ENCODE measurements at places on chromosomes 12 and 14. TPM values are rescaled to one million over a fixed set of nuclear protein-coding genes. Genes with fewer than 3 reads are reported as not detected.

GRCh38 chr14:80059041-80059440 lies 152.3 kb downstream of the DIO2 start:
- H3K4me1 ChIP-seq = no peaks in the 10 kb centered on the region
- no peak for DNase-seq
- H3K27me3 ChIP-seq = no peaks in the 10 kb centered on the region
- H3K27ac ChIP-seq = no peak overlapping the region

Gene TMPRSS12
- total RNA-seq = not detected

GRCh38 chr12:22759769-22760674 lies 135.1 kb downstream of the ETNK1 start:
- no peaks in the 10 kb centered on the region for H3K36me3 ChIP-seq
- no peaks in the 10 kb centered on the region for H3K4me1 ChIP-seq
- H3K27ac ChIP-seq = no peak overlapping the region
- H3K27me3 ChIP-seq = no peaks in the 10 kb centered on the region

GRCh38 chr12:14314801-14315200 lies 50.7 kb upstream of the ATF7IP start:
- no peak overlapping the region for H3K4me3 ChIP-seq
- no peaks in the 10 kb centered on the region for H3K4me1 ChIP-seq
- H3K27me3 ChIP-seq = no peaks in the 10 kb centered on the region

Gene STK38L
- 28.2 TPM for total RNA-seq

Gene SOAT2
- not detected for total RNA-seq

- no peak overlapping the region for H3K4me3 ChIP-seq
- no peak for DNase-seq
Measured at GRCh38 chr12:44422559-44422958, 453.6 kb downstream of the NELL2 start.

Gene KRT85
- total RNA-seq = not detected

DNA sequence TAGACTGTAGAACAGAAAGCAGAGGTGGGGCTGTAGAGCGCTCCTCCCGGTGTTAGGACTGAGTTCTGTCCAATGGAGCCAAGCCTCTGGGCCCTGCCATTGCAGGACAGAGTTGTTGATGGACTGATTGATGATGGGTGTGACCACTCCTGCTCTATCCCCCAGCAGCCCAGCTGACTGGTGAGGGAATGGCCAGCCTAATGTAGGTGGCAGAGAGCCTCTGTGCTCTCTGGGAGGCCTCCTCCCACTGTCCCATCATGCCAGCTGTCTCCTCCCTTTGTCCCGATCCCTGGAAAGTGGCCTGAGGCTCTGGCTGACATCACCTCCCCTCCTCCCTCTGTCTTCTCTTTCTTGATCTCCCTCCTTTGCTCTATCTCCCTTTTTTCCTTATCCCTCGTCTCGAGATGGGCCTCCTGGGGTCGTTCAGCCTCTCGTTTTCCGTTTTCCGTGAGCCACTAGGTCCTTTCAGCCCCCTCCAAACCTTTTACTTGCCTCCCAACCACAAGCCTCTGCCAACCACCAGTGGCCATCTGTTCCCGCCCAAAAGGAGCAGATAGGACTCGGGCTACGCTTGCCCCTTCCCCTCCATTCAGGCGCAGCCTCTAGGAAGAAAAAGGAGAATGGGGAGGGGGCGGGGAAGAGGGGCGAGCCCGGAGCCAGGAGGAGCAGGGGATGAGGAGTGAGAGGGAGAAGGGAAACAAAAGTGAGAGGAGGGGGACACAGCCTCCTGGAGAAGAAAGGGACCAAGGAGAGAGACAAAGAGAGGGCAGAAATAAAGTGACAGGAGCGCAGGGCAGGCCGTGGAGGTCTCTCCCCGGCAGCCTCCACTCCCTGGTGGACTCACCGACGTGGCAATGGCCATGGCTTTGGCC lies 572 bp downstream of the EFS start:
- H3K4me3 ChIP-seq = peak overlapping the region; percentile 43
- no peak for DNase-seq
- H3K27ac ChIP-seq = peak overlapping the region; percentile 69
- H3K36me3 ChIP-seq = no peaks in the 10 kb centered on the region
- H3K27me3 ChIP-seq = peaks cover 57% of the 10 kb centered on the region
- no peaks in the 10 kb centered on the region for H3K4me1 ChIP-seq

GRCh38 chr14:68705741-68706283 lies 87.1 kb downstream of the ZFP36L1 start:
- H3K27ac ChIP-seq = no peak overlapping the region
- no peaks in the 10 kb centered on the region for H3K36me3 ChIP-seq
- H3K27me3 ChIP-seq = no peaks in the 10 kb centered on the region
- H3K4me1 ChIP-seq = peaks cover 6% of the 10 kb centered on the region
- H3K4me3 ChIP-seq = no peak overlapping the region

DNA sequence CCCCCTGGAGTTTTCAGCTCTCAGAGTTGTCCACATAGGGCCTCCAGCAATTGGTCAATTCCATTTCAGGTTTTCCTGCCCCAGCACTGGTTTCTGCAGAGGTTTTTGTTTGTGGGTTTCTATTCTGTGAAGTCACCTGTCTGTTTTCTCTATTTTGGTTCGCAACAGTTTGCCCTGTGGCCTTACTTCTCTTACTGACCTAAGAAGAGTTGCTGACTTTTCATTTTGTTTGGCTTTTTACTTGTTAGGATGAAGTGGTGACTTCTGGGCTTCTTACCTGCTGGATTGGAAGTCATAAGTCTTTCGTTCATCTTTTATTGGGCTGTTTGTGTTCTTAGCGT lies 196.4 kb upstream of the PARP11 start:
- H3K27me3 ChIP-seq = no peaks in the 10 kb centered on the region
- DNase-seq = no peak
- no peaks in the 10 kb centered on the region for H3K36me3 ChIP-seq
- H3K4me1 ChIP-seq = no peaks in the 10 kb centered on the region
- H3K4me3 ChIP-seq = no peak overlapping the region

Gene PHLDA1
- 19.0 TPM for total RNA-seq

DNA sequence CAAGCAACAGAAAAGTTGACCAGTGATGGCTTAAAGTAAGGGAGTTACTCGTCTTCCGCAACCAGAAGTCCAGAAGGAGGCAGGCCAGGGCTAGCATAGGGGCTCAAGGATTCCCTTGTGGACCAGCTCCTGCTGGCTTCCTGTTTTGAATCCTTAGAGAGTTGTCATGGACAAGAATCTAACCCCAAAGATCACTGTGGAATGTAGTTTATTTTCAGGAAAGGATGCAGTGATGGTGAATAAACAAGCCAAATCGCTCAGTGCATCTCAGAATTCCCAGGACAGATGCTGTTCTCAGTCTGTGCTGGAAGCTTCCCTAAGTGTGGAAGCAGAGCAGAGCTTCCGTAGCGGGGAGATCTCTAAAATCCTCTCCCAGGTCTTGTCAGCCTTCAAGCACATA lies 311.3 kb downstream of the C12orf75 start:
- no peaks in the 10 kb centered on the region for H3K27me3 ChIP-seq
- no peaks in the 10 kb centered on the region for H3K4me1 ChIP-seq
- no peak overlapping the region for H3K27ac ChIP-seq

GRCh38 chr14:72075649-72076334 lies 143.6 kb downstream of the RGS6 start:
- no peak overlapping the region for H3K4me3 ChIP-seq
- H3K4me1 ChIP-seq = no peaks in the 10 kb centered on the region
- no peaks in the 10 kb centered on the region for H3K27me3 ChIP-seq

GRCh38 chr12:77294016-77294415 lies 228.6 kb upstream of the E2F7 start:
- H3K36me3 ChIP-seq = no peaks in the 10 kb centered on the region
- H3K4me1 ChIP-seq = no peaks in the 10 kb centered on the region
- no peak overlapping the region for H3K27ac ChIP-seq
- DNase-seq = no peak

Gene MYF6
- total RNA-seq = not detected

- peak overlapping the region; percentile 81 for H3K27ac ChIP-seq
- peak overlapping the region; percentile 29 for H3K4me3 ChIP-seq
- H3K27me3 ChIP-seq = no peaks in the 10 kb centered on the region
- no peaks in the 10 kb centered on the region for H3K4me1 ChIP-seq
Measured at GRCh38 chr12:7061138-7061537, 620 bp downstream of the C1S start.

DNA sequence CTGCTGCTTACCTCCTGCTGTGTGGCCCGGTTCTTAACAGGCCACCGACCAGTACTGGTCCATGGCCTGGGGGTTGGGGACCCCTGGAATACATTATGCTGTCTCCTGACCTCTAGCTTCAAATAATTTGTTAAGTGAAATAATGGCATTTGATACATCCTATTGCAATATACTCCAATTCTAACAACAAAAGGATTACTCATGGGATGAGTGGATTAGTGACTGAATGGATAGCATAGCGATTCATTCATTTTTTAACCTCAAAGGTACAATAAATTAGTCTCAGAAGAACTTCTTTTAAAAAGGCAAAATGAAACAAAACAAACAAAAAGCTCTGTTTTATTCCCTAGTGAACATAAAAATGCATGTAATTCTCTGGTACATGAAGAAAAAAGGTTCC lies 147.9 kb upstream of the PKP2 start:
- no peak overlapping the region for H3K4me3 ChIP-seq
- no peaks in the 10 kb centered on the region for H3K4me1 ChIP-seq
- peaks cover 4% of the 10 kb centered on the region for H3K27me3 ChIP-seq
- no peak for DNase-seq

Gene BMP4
- 39.3 TPM for total RNA-seq

GRCh38 chr14:69828354-69828753 lies 31.3 kb upstream of the SLC10A1 start:
- H3K36me3 ChIP-seq = no peaks in the 10 kb centered on the region
- no peak for DNase-seq
- no peak overlapping the region for H3K4me3 ChIP-seq
- H3K27ac ChIP-seq = no peak overlapping the region

DNA sequence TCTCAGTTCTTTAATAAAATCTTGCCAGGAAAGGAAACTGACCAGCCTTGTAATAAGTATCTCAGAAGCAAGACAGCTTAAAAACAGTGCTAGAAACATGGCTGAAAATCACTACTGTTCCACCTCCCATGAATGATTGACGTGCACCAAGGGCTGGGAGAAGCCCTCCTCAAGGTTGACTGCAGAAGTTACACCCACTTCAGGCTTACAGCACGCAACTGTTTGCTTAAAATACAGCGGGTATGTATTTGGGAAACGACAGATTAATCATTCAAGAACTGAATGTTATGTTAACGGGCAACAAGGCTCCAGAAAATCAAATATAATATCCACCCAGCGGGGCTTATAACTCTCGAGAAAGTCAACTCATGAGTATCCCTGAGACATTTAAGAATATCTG lies 22.1 kb downstream of the PRKD1 start:
- no peak overlapping the region for H3K27ac ChIP-seq
- no peak for DNase-seq
- H3K4me3 ChIP-seq = no peak overlapping the region
- no peaks in the 10 kb centered on the region for H3K36me3 ChIP-seq

DNA sequence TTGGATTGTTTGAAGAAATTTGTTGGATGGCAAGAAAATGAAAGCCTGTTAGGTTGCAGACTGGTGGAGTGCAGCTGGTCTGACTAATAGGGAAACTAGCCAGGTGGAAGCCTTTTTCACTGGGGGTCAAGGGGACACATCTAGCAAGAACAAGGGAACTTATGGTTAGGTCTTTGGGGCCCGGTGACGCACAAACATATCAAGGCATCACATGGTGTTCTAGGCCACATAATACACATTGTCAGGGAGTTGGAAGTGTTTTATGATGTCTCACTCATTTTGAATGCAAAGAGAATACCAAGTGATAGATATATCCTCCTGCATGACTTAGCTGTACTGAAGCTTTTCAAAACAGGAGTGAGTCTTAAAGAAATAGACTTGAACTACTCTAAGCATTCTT lies 351.2 kb downstream of the KCNH5 start:
- H3K4me3 ChIP-seq = no peak overlapping the region
- no peak overlapping the region for H3K27ac ChIP-seq

DNA sequence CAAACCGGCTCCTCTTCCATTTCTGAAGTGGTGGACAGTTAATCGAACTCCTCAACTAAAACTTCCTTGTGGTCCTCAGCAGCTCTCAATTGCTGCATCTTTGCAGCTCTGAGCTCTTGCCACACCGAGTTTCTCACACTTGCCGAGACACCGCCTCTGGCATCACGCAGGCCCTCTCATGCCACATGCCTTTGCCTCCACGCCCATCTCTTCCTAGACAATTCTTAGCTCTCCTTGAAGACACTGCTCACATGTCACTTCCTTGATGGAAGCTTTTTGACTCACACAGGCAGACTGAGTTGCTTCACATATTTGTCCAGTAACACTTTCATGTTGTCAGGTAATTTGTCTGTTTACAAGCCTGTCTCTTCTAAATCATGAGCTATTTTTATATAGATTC lies 29.2 kb downstream of the KCNA1 start:
- no peaks in the 10 kb centered on the region for H3K36me3 ChIP-seq
- DNase-seq = no peak
- no peaks in the 10 kb centered on the region for H3K27me3 ChIP-seq
- H3K4me1 ChIP-seq = no peaks in the 10 kb centered on the region
- H3K27ac ChIP-seq = no peak overlapping the region

DNA sequence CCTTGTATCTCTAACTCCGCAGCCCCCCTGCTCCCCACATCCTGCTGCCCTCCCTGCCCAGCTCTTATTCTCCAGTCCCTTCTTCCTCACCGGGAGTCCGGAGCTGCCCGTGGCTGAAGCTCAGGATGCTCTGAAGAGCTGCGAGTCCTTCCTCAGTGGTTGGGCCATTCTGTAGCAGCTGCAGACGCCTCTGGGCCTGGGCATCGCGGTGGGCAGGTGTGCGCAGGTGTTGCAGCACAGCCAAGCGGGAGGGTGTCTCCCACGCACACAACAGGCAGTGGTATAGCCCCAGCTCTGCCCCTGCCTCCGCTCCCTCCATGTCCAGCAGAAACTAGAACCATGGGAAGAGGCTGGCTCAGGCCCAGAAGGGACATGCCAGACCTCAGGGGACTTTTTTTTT lies 20.2 kb downstream of the ZFHX2 start:
- no peak overlapping the region for H3K4me3 ChIP-seq
- no peak for DNase-seq
- no peak overlapping the region for H3K27ac ChIP-seq
- H3K4me1 ChIP-seq = no peaks in the 10 kb centered on the region

Gene PRR4
- total RNA-seq = 1.2 TPM

Gene EXOC3L4
- 4.0 TPM for total RNA-seq

Gene OVCH1
- total RNA-seq = 0.89 TPM

- H3K27ac ChIP-seq = peak overlapping the region; percentile 90
- H3K36me3 ChIP-seq = no peaks in the 10 kb centered on the region
- H3K4me3 ChIP-seq = peak overlapping the region; percentile 94
- H3K4me1 ChIP-seq = peaks cover 7% of the 10 kb centered on the region
- DNase-seq = no peak
Measured at GRCh38 chr14:55578511-55578910, 1.5 kb upstream of the KTN1 start.

Gene RPGRIP1
- 1.3 TPM for total RNA-seq

DNA sequence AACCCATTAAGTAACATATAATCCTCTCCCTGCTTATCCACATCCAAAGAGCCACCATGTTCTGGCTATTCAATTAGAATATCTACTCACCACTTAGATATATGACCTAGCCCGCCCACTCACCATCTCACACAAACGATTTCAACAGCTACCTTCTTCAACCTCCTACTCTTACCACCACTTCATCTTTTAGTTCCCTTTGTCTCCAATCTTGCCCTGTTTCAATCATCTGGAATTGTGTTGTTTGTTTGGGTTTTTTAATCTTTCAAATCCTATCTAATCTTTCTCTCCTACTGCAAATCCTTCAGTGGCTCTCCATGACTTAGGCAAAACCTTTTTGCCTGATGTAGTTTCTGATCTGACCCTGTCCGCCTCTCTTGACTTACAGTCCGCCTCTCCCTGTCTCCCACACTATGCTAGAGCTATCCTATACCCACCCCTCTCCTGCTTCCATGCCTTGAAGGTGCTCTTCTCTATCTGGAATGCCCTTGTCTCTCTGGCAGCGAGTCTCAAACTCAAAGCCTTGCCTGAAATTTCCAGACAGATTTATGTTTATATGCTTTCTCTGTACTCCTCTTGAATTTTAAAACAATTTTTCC lies 161.0 kb upstream of the CRY1 start:
- H3K36me3 ChIP-seq = no peaks in the 10 kb centered on the region
- DNase-seq = no peak
- H3K4me3 ChIP-seq = no peak overlapping the region
- H3K4me1 ChIP-seq = no peaks in the 10 kb centered on the region
- no peak overlapping the region for H3K27ac ChIP-seq

Gene SLC22A17
- total RNA-seq = 27.1 TPM

Data from left lung (tissue), 14 donors.